ENCODE measurements at places on chromosomes 6 and 20.

DNA sequence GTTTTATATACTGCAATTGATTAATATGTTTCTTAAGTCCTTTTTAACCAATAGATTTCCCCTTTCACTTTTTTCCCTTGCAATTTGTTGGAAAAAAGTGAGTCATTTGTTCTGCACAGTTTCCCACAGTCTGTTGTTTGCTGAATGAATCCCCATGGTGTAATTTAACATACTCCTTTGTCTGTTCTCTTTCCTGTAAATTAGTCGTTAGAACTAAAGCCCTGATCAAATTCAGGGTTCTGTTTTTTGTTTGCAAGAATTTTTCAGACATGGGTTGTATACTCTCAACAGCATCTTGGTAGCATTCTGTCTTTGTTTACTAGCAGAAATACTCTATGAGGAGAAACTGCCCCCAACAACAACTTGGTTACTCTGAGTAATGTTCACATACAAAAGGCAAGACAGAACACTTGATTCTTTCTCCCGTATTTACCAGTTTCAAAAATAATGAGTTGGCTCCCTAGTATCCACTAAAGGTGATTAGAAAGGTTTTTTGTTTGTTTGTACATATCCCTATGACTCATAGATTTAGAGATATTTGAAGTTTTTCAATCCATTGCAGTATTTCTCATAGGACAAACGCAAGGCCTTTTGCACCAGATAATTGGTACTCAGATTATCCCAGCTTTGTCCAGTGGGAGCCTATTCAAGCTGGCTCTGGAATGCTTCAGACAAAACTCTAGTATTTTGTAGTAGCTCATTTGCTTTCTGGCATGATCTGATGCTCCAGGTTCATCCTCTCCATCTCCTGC lies 16.5 kb downstream of the BLOC1S5 start:
- no peak for DNase-seq

GRCh38 chr6:137185290-137185689 lies 11.8 kb upstream of the IL22RA2 start:
- no peak for DNase-seq

DNA sequence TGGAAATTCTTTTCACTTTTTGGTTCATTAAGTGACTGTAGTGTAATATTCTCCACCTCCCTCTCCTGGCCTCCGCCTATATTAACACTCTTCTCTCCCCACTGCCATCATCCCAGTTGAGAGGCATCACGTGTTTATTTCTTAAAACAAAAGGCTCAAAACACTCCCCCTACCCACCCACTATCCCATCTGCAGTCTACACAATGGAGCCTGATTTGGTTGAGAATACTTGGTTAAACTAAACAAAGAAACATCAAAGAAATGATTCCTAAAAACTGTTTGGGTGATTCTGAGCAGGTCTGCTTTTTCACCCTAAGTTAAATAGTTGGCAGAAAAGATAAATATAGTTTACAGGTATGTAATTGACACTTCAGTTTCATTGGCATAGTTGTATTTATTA lies 5.9 kb downstream of the TFAP2B start:
- DNase-seq, result no peak

DNA sequence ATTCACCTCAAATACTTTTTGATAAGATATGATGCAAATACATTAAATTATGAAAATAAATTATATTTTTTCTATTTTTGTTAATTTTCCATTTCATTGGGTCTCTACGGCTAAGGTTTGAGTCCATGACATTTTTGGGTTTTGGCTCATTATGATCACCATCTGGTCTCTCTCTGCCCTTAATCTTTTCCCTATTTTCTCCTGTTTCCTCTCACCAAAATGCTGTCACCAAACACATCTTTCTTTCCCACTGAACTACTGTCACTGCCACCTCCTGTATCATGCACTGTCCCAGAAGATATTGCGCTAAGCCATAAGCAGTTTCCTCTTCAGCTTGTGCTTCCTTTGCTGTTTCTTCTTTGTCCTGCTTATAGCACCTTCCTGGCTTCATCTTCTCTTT lies 42.0 kb upstream of the OGFRL1 start:
- no peak for DNase-seq

GRCh38 chr6:52594221-52594620 lies 17.4 kb upstream of the TRAM2 start:
- no peak for DNase-seq

- no peak for DNase-seq
These were observed 12.0 kb downstream of the ZFP64 start for GRCh38 chr20:52179331-52180179.

- no peak for DNase-seq
These were observed 51.9 kb downstream of the L3MBTL3 start for GRCh38 chr6:130070326-130070725.

DNA sequence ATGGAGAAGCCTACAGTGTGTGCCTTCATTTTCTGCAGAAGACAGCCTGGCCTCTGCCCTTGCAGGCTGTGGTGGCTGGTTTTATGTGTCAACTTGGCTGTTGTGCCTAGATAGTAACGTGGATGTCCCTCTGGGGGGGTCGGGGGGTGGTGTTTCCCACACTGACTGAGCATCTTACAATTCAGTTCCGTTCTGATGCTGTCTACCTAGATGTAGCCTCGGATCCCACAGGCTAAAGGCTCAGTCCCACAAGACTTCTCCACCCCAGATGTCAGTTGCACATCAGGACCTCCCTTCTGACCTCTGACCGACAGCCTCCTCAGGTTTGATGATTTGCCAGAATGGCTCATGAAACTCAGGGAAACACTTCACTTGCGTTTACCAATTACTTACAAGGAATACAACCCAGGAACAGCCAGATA lies 4.4 kb downstream of the PYGB start:
- no peak for DNase-seq

Data from stimulated activated CD4-positive, alpha-beta T cell treated with anti-CD3 and anti-CD28 coated beads, Interleukin-12 subunit alpha, Interleukin-12 subunit beta, amount 100 ng/mL, for 48 hours (primary cell).